ENCODE measurements at places on chromosomes 12 and 14.

DNA sequence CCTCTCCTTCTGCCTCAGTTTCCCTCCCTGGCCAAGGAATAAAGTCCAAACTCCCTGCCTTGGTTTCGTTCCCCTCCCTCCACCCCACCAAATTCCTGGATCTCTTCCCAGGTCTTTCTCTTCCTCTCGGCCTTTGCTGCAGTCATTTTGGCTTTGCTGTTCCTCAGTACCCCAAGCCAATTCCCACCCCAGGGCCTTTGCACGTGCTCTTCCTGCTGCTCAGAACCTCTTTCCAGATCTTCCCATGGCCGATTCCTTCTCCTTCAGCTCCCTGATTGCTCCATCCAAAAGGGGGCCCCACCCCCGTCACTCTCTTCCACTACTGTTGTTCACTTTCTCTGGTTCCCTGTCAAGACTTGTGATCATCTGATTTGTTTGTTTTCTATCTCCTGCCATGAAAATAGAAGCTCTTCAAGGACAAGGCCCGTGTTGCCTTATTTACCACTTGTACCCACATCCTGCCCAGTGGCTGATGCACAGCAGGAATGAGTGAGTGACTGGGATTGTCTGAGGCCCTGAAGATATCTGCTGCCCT, 3.1 kb downstream of the HNF1A start:
- no peak for DNase-seq

DNA sequence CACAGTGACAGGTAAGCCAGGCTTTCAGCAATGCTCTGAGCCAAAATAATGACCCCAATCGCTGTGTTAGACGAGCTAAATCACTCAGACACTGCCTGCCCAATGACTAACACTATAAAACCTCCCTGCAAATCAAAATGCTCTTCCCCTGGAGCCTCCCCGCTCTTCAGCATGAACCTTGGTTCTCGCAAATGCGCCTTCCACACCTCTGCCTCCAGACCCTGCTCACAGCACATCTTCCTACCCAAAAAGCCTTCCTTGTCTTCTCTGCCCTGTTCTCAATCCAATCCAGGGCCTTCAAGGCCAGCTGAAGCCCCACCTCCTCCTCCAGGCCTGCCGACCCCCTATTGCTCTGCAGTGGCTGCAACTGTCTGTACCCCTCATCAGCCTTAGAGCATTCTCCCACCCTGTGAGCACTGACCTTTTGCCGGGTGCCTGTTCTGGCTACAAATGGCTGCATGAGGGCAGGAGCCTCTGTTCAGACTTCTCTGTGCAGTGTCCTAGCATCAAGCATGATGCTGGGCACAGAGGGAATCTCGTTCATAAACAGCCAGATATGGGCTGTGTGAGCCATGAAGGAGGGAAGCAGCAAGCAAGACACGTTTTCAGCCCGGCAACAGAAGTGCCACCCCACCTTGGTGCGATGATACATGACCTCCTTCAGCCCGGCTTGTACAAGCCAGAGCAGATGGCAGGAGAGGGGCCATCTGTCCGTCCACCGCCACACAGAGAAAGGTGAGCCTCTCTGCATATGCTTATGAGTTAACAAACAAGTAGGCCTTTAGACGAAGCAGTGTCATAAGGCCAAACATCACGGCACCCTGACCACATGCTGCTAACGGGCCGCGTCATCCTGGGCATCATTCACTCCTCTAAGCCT, 64.5 kb upstream of the DDX11 start:
- no peak for DNase-seq

- no peak for DNase-seq
Observed at GRCh38 chr14:101467181-101467926, 93.9 kb upstream of the DIO3 start.

DNA sequence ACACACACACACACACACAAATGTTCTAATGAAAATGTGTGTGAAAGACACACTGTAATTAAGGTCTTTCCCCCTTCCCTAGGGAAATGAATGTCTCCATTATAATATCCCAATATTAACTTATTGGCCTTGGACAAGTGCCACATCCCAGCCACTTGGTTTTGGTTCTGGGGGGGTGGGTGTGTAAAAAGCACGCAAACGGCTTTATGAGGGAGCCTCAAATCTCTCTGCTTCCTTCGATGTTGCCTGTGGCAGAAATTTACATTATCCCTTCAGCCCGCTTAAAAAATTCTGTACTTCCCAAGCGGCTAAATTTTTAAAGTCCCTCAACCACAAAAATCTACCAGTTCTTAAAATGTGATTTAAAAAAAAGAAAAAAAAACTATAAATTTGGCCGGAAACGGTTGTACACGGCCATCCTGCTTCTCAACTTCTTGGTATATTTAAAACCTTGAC, 432 bp downstream of the C14orf93 start:
- no peak for DNase-seq

GRCh38 chr12:110156766-110157165, 32.6 kb downstream of the IFT81 start:
- no peak for DNase-seq

DNA sequence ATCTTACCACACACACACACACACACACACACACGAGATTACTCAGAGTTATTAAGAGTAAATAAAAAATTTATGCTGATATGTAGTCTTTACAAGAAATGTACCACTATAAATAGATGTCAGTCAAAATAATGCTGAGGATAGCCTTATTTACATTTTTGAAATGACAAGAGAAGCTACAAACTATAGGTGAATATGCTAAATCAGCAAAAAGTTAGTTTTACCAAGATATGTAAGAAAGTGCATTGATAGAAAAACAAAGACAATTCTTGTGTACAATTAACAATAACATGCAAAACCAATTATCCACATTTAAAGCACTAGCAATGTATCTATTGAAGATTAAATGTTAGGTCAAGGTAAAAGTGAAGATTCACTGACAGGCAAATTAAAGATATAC, 46.8 kb upstream of the CERS5 start:
- DNase-seq: no peak

GRCh38 chr14:100696590-100696989, 30.1 kb upstream of the DLK1 start:
- DNase-seq: no peak

DNA sequence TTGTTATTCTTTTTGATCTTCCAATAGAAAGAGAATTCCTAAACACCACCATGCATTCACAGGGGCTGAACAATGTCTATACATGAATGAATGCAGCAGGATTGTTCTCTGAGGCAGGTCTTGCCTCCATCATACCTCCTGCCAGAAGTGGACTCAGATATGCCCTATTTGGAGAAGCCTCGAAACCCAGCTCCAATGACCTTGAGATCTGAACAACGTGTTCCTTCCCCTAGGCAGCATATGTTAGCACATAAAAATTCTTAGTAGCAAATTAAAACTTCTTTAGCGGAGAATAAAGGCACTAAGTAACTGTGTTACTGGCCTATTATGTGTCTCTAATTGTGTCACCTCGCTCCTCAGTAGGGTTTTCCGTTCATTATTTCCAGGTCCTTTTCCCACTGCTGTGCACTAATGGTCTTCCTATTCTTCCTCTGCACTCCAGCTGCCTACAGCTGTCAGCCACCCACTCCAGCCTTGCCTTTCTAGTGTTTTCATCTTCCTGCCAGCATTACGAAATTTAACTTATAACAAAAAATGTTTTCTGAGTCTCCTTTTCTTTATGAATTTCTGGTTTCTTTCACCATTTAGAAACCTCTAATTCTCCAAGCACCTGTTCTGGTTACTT, 62.6 kb upstream of the IGF1 start:
- DNase-seq: no peak

GRCh38 chr14:73771848-73772638, 57.9 kb upstream of the PNMA1 start:
- peak; percentile 65 for DNase-seq

GRCh38 chr14:87866116-87866515, 126.9 kb downstream of the GALC start:
- DNase-seq: no peak

GRCh38 chr14:62015945-62016344, 253.7 kb downstream of the SNAPC1 start:
- peak; percentile 5 for DNase-seq

DNA sequence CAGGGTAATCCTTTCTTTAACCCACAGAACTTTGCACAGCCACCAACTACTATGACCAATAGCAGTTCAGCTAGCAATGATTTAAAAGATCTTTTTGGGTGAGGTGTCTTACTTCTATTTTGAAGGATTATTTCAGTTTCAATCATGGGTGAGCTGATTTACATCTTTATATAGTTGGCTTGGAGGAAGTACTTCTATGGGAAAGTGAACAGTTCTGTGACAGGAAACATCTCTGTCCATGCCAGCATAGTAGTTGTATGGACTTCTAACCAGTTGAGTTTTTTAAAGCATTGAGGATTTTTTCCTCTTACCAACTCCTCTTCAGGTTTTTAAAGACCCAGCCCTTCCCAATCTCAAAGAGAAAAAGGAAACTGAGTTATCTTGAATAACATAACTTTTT, 17.8 kb upstream of the SLC17A8 start:
- DNase-seq: no peak

- no peak for DNase-seq
Observed at GRCh38 chr12:73361864-73362230, 1089.7 kb downstream of the TRHDE start.

GRCh38 chr12:15853877-15854276, 28.3 kb upstream of the STRAP start:
- DNase-seq: no peak

- no peak for DNase-seq
Observed at GRCh38 chr14:101259748-101260147, 301.5 kb upstream of the DIO3 start.

DNA sequence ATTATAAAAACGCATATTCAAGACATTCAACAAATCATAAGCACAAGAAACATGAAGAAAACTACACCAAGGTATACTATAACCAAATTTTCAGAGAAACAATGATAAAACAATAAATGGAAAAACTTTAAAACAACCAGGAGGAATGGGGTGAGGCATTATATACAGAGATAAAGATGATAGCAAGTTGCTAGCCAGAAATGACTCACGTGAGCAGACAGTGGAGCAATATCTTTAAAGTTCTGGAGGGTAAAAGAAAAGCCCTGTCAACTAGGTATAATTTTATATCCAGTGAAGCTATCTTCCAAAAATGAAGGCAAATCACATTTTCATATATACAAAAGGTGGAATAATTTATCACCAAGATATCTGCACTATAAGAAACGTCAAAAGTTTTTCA, 97.8 kb upstream of the PCED1B start:
- DNase-seq: no peak

GRCh38 chr14:28755198-28755815, 11.3 kb upstream of the FOXG1 start:
- no peak for DNase-seq

DNA sequence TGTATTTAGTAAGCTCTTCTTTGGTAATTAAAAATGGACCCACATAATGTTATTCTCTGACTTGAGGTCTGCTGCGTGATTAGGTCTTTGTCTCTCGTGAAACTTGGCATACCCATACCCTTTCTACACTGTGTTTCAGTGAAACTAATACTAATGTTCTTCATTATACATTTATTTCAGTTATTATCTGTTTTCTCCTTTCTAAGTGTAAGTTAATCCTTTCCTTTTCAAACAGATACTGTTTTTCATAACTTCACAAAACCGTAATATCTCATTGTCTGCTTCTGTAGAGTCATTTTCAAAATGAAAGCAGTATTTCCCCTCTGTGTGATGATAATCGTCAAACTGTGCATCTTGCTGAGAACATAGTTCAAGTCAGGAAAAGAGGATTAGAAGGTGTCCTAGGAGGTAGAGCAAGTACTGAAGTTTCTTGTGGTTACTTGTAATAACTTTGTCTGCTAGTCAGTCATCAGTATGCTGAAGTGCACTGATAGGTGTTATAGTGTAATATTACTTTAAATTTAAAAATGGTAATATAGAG, 15.9 kb downstream of the PYROXD1 start:
- no peak for DNase-seq

DNA sequence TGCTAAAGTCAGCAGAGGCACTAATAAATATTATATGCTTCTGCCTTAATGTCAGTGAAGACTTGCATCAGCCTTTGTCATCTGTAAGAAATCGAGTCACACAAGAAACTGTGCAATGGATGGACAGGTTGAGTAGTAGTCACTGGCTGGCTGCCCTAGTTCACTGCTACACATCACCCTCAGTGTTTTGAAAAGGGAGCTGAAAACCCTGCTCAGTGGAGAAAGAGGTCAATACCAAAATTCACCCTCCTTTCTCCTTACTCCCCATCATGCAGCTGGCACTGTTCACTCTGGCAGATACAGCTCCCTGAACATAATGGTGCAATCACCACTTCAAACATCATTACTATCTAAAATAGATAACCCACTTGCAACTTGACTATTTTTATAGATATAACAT, 6.6 kb downstream of the ANKS1B start:
- DNase-seq: no peak

DNA sequence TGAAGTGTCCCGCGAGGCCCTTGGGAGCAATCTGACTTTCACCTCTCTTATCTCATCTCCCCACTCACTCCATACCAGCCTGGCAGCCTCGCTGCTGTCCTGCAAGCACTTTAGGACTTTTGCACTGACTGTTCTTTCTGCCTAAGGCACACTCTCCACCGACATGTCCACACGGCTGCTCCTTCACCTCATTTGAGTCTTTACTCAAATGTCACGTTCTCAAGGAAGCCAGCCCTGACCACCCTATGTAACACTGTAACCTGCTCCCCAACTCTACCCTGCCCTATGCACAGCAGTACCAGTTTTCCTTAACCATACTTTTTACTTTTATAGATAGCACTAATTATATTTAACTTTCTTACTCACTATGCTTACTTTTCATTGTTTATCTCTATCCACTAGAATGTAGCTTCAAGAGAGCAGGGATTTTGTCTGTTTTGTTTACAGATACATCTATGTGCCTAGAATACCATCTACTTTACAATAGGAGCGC, 32.0 kb downstream of the PRKD1 start:
- no peak for DNase-seq

- peak; percentile 42 for DNase-seq
Observed at GRCh38 chr12:123151457-123152454, 866 bp upstream of the PITPNM2 start.

Measured in GM13977 (cell line).